Naive thymus-derived CD4-positive, alpha-beta T cell (primary cell): ENCODE measurements at places on chromosomes 7 and 10. TPM values are rescaled to one million over a fixed set of nuclear protein-coding genes. Genes with fewer than 3 reads are reported as not detected.

DNA sequence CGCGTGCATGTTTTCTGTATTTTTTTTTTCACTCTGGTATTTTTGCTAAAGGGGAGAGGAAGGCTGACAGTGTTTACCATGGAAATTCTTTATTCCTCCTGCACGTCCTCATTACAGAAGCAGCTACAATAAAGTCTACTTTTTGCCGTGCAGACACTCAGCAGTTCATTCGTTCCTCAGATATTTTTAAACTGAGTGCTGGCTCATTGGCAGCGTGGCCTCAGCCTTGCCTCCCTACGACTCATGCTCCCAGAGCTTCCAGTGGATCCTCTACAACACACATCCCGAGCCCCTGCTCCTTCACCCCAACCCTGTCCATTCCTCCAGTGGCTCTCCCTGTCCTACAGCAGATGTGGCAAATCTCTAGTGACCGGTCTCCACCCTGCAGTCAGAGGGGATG, 239.2 kb upstream of the ZMIZ1 start:
- DNase-seq = no peak

GRCh38 chr7:3007696-3008095, 36.0 kb downstream of the CARD11 start:
- DNase-seq = no peak

DNA sequence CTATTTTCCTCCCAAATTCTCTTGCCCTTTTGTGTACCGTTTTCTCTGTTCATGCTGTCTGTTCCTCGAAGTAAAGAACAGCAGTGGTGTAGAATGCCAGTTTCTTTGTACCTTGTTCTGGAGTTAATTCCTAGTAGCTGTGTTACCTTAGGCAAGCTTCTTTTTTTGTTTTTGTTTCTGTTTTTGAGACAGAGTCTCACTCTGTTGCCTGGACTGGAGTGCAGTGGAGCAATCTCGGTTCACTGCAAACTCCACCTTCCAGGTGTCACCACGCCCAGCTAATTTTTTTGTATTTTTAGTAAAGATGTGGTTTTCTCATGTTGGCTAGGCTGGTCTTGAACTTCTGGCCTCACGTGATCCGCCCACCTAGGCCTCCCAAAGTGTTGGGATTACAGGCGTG, 221.2 kb downstream of the BBS9 start:
- DNase-seq = no peak

Gene SEMA4G
- total RNA-seq = 0.78 TPM

DNA sequence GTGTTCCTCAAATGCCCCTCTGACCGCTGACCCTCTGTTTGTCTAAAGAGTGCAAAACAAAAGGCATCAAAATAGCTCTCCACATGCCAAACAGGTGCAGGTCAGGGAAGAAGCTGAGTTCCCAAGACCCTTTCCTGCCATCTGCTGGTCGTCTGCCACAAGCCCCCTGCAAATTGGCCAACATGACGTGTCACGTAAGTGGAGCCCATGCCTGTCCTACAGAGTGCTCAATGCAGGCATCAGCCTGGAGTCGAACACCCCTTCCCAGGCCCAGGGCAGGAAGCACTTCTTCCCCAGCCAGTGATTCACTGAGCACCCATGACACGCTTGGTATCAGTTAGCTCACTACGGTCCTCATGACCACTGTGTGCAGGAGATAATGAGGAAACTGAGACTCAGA, 14.1 kb downstream of the TMEM72 start:
- DNase-seq = no peak

DNA sequence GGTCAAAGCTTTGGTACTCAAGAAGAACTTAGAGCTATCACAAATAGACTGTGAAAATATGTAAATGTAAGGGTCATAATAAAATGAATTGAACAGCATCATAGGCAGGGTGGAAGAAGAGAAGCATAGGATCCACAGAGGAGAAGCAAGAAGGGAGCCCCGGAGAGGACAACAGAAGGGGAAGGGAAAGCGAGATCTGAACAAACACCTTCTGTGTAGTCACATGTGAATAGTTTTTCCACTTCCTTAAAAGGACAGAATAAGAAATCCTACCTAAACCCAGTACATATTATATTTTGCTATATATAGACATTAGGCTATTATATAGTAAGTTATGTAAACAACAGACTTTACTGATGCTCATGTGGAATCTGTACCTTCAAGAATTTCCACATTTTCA, 160.2 kb downstream of the DKK1 start:
- no peak for DNase-seq

DNA sequence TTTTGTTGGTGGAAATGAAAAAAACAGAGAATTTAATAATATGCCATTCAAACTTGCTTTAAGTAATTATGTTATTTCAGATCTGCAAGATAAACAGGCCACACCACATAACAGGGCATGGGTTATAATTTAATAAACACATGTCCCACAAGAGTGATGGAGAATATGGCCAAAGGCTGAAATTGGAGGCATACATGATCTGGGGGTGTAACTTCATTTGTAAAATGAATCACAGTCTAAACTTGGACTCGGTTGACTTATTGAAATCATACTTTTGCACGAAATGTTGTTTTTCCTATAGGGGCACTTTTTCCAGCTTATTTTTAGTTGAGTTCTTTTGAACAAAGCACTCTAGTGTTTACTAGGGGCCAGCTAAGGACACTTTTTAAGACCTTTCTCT, 151.6 kb downstream of the TMEM26 start:
- DNase-seq = no peak

Gene CLRN3
- total RNA-seq = not detected

- no peak for DNase-seq
Measured at GRCh38 chr7:43516581-43517342, 66.1 kb upstream of the STK17A start.

DNA sequence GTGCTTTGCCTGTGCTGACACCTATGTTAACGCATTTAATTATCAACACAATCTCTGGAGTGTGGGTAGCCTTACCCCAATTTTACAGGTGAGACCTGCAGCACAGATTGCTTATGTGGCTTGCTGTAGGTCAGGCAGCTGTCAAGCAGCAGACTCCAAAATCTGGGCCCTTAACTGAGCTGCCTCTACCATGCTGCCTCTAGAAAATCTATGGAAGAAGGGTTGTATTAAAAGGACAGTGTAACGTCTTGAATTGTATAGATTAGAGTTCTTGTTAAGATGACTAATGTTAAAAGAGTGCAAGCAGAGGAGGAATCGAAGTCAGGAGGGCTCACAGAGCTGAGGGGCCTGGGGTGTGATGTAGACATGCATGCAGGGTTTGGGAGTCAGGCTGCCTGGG, 1.2 kb upstream of the PON3 start:
- DNase-seq = no peak

Gene CFAP58
- 0.17 and 0.31 TPM in 2 replicates for total RNA-seq

DNA sequence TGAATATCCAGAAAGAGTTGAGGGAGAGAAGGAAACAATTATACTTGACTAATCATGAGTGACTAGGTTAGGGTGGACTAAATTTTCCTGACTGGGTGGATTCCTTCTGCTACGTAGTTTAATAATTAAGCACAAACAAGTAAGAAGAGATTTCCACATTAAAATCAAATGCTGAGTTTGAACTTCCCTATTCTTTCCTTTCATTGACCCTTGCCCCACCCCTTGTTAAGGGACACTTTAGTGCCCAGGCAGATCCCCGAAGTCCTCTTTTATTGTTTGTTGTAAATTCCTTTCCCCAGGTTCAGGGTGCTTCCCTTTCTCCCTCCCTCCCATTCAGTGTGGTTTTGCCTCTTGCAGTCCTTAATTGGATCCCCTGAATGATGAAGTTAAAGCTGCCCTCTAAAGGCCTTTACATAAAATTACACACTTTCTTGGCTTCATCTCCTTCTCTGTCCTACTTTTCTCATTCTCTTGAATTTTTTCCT, 8.8 kb upstream of the SPAM1 start:
- DNase-seq = no peak
